Activated naive CD4-positive, alpha-beta T cell treated with anti-CD3 and anti-CD28 coated beads for 36 hours (primary cell): ENCODE measurements at places on chromosomes 2 and 18. TPM values are rescaled to one million over a fixed set of nuclear protein-coding genes. Genes with fewer than 3 reads are reported as not detected.

The RBKS gene
- 1.1 TPM for total RNA-seq

The ACOXL gene
- not detected for total RNA-seq

The SEPTIN10 gene
- 2.7 TPM for total RNA-seq

The RASGRP3 gene
- total RNA-seq = 2.3 TPM

The DGUOK gene
- 112 TPM for total RNA-seq
